Hematopoietic multipotent progenitor cell (in vitro differentiated cells): ENCODE measurements at places on chromosomes 2 and 18.

DNA sequence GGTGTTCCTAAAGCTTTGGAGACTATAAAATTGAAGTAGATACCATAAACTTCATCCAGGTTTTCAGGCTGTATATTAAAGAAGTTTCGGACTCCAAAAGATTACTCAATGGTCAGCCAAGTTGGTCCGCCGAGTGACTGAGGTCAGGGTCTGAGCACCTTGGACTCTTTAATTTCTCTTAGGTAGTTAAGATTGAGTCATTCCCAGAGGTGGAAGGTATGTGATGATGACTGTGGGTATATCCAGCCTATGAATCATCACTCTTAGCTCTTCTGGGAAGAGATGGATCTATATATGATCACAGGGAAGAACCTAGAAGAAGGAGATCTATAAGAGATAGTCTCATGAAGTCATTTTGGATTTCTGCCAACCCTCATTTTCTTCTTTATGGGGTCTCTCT lies 3.3 kb downstream of the ITGA6 start:
- DNase-seq: no peak

DNA sequence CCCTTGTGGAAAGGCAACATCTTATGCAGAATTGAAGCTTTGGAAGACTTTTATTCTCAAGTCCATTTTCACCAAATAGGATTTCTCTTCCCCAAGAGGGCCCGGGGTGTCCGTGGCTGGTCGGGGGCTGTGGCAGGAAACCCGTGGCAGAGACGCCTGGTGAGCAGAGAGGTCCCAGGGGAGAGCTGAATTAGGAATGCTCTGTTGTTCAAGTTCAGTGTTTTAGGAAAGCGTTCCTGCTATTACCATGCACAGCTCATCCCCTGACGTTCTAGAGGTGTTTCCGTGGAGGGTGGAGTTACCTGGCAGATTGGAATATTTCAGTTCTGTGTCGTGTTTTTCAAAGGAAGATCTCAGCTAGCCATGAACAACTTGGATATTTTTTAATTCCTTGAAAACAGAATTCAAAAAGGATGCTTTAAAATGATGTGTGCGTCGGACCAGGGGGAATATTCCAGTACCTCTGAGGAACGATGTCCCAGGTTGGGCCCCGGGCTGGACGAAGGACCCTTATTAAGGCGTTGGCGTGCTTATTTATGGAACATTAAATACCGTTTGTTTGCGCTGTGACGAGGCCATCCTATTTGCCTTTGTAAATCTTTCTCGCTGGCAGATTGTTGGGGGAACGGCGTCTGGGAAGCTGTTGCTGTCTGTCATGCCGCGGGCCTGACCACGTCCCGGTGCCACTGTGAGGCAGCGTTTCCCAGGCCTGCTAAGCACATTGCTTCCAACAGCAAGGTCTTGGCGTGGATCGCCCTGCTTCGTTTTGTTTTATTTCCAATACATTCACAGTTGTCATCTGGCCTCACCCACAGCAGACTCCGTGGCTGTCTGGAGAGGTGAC lies 8.2 kb downstream of the NFATC1 start:
- DNase-seq: no peak

- no peak for DNase-seq
Observed at GRCh38 chr2:46207591-46207990, 89.6 kb upstream of the EPAS1 start.

DNA sequence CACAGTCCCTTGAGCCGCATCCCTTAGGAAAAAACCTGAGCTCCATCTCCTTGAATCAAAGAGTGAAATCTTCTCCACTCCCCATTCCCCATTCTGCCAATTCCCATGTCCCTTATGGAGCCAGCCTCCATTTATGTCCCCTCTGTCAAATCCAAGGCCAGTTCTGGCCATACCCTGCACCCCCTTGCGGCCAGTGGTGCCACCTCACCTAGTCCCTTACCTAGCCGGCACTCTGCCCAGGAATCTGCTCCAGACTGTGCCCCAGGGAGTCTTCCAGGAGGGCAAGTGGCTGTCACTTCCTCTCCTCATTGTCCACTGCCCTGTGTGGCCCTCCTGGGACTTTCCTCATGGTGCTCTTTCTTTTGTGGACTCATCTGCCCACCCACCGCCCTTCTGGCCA lies 195.4 kb upstream of the RMP24 start:
- no peak for DNase-seq

- no peak for DNase-seq
Observed at GRCh38 chr18:27750014-27750413, 426.9 kb downstream of the CDH2 start.

DNA sequence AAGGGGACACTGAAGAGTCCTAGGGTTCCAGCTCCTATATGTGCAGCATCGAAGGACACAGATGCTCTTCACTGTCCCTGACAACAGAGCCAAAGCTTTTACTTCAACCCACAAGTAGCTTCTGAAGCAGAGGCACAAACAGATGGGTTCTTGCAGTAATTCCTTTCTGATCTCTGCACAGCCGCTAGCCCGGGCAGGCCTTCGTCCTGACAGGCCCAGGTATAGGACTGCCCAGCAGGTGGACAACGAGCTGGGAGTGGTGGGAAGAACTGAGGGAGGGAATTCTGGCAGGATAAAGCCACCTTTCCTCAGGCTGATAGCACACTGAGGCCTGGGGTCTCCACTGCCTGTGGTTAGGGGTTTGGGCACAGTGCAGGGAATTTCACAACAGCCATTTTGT lies 94.8 kb downstream of the RHOB start:
- DNase-seq: no peak

GRCh38 chr2:26745609-26746327 lies 18.3 kb upstream of the SLC35F6 start:
- peak; percentile 92 for DNase-seq

GRCh38 chr18:59537579-59537978 lies 159.6 kb downstream of the CCBE1 start:
- no peak for DNase-seq

DNA sequence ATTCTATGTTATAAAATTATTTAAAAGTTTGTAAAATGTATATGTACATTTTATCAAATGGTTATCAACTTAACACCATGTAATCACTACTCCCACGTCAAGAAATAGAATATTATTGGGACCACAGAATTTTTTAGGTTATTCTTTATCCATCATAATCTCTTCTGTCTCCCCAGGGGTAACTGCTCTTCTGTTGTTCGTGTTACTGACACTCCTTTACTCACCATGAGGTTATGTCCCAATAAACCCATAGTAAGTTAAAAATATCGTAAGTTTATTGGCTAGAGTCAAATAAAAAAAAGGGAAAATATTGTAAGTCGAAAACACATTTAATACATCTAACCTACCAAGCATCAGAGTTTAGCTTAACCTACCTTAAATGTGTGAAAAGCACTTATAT lies 14.0 kb downstream of the OTX1 start:
- no peak for DNase-seq

DNA sequence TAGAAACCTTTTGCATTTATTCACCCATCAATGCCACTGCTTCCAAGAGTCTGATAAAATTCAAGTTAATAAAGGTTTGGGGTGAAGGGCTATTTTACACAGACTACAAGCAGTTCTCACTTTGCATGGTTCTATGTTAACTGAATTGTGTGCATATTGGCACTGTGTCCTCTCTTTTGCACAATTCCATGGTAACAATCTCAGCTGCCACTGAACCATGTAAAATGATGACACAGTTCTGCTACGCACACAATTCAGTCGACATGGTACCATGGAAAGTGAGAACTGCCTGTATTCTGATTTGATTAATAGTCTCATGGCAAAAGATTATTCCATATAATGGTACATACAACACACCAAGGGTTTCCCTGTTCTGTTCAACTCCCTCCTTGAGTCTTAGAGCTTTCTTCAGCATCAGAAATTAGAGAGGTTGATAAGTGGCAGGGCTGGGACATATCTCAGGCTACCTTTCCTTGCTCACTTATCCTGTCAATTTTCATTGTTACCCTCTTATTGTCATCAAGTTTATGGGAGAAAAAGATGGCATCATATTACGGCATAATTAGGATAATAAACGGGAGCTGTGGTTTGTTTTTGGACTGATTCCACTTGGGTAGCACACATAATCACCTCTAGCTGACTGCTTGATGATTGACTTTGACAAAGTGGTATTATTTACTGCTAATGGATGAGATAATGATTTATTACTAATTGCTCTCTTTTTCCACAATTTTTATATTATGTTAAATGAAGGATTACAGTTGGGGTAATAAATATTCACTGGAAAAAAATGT lies 139.3 kb upstream of the CREB1 start:
- DNase-seq: no peak

GRCh38 chr2:48107326-48107925 lies 201.1 kb upstream of the FBXO11 start:
- no peak for DNase-seq

DNA sequence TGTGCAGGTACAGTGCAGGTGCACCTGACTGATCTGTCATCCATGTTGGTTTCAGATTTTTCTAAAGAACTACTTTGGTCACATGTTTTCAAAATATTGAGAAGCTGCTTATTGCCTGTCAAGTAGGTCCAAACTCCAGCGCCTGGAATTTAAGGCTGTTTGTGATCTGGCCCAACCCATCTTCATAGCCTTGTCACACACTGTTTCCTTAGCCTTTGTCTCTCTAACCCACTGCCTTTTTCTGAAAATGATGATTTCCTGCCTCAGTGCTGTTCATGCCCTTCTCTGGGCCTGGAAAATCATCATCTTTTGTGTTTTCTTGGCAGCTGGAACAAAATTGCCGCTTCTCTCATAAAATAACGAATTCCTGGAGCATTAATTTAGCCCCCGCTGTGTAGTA lies 7.2 kb downstream of the LIMS1 start:
- DNase-seq: no peak

- no peak for DNase-seq
Observed at GRCh38 chr2:112980537-112980936, 2.7 kb downstream of the IL36G start.

- no peak for DNase-seq
Observed at GRCh38 chr2:159073256-159073655, 104.8 kb downstream of the TANC1 start.

- no peak for DNase-seq
Observed at GRCh38 chr2:151721161-151721560, 13.1 kb downstream of the NEB start.

DNA sequence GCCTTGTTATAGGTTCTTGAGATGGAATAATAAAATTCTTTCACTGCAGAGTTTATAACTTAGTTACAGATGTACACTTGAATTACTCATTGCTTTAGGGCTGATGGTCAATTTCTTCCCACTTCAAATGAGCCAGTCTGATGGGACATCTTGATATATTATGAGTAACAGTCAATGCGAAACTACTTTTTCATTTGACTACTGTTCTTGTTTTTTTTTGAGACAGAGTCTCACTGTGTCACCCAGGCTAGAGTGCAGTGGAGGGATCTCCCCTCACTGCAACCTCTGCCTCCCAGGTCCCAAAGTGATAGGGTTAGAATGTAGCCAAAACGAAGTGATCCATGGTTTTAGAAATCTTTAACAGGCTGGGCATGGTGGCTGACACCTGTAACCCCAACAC lies 57.1 kb downstream of the ST3GAL5 start:
- DNase-seq: no peak

GRCh38 chr2:128661311-128661710 lies 342.6 kb upstream of the HS6ST1 start:
- DNase-seq: no peak

DNA sequence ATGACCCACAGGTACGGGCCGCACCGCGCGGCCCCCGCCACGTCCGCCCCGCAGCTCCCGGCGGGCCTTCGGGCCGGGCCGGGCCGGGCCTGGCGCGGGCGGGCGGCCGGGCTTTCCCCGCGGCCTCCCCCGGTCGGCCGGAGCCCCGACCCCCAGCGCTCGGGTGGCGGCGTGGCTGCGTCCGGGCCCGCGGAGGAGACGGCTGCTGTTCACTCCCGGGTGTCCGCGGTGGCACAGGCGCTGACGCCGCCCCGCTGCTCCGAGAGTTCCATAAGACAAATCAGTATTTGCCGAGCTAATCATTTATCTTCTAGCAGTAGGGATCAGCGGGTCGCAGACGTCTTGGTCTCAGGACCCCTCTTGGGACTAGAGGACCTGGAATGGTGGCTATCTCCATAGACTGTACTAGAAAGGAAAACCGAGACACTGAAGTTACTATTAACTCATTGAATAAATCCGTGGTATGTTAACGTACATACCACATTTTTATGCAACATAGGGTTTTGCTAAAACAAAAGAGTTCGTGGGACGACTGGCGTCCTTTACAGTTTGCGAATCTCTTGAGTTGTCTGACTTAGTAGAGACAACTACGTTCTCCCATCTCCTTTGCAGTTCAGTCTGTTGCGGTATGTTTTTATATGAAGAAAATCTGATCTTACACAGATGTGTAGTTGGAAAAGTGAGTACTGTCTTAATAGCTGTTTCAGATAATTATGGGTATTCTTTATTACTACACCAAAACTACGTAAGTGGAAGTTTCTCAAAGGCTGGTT lies 500 bp downstream of the LIMS1 start:
- DNase-seq: peak; percentile 44

GRCh38 chr2:52391621-52392020 lies 1359.7 kb upstream of the NRXN1 start:
- DNase-seq: no peak

GRCh38 chr18:48889115-48889941 lies 61.4 kb downstream of the SMAD7 start:
- DNase-seq: no peak

DNA sequence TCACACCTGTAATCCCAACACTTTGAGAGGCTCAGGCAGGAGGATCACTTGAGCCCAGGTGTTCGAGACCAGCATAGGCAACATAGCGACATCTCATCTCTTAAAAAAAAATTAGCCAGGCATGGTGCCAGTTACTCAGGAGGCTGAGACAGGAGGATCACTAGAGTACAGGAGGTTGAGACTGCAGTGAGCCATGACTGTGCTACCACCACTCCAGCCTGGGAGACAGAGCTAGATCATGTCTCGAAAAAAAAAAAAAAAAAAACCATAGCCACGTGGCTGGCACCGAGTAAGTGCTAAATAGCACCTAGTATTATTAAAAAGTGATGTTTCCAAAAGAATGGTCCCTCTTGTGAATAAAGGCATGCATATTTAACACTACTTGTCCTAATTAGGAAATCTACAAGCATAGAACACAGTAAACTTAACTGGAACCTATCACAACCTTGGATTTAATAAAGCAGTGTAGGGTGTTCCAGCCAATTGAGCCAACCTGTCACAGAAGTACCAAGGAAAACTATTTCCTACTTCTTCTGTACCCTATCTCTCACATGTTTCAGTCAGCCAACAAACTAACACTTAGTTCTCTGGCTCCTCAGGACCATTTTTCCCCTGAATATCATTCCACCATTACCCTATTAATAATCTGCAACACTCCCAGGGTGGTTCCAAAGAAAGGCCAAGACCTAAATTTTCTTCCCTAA lies 8.8 kb downstream of the RAB1A start:
- DNase-seq: no peak

GRCh38 chr2:152115952-152116351 lies 17.1 kb upstream of the CACNB4 start:
- DNase-seq: no peak

GRCh38 chr2:157692768-157693167 lies 64.1 kb upstream of the ACVR1C start:
- DNase-seq: no peak

GRCh38 chr2:179240481-179241451 lies 23.9 kb downstream of the SESTD1 start:
- no peak for DNase-seq
